ENCODE measurements at places on chromosomes 13 and 19.

DNA sequence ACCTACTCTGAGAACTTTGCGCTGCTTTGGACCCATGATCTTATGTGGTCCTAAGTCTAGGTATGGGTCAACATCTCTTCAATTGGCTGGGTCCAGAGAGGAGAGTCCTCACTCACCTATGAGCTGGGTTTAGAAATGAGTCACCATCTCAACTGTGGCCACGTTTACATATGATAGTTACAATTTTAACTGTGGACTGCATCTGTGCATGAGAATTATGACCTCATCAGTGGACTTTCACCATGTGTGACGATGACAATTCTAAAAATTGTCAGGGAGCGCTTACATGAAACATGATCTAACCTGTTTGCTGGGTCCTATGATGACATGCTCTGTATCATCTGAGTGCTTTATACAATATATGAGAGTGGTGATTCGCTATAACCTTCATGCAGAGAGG is 12.7 kb upstream of the ZNF724 start:
- no peak for DNase-seq

DNA sequence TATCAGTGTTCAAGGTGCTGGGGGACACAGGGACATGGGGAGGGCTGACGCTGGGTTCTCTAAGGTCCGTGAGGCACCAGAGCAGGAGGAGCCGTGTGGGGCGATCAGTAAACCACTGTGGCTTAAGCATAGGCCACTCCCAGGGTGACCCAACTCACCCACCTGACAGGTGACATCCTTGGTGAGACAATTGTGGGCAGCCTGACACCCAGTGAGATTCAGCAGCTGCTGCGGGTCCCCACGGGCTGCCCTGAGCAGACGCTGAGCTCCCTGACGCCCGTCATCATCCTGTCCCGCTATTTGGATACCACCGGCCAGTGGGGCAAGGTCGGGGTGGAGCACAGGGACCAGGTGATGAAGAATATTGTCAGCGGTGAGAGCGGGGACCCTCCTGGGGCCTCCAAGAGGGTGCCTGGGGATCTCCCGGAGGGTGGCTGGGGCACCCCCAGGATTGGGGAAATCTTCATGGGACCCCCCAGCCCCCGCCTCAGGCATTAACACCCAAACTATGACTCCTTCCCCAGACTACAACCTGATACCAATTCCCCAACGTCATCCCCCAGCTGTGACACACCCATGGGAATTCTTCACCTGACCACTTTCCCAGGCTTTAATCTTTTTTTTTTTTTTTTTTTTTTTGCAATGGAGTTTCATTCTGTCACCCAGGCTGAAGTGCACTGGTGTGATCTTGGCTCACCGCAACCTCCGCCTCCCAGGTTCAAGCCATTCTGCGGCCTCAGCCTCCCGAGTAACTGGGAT is 33.3 kb upstream of the SHFL start:
- DNase-seq: no peak

DNA sequence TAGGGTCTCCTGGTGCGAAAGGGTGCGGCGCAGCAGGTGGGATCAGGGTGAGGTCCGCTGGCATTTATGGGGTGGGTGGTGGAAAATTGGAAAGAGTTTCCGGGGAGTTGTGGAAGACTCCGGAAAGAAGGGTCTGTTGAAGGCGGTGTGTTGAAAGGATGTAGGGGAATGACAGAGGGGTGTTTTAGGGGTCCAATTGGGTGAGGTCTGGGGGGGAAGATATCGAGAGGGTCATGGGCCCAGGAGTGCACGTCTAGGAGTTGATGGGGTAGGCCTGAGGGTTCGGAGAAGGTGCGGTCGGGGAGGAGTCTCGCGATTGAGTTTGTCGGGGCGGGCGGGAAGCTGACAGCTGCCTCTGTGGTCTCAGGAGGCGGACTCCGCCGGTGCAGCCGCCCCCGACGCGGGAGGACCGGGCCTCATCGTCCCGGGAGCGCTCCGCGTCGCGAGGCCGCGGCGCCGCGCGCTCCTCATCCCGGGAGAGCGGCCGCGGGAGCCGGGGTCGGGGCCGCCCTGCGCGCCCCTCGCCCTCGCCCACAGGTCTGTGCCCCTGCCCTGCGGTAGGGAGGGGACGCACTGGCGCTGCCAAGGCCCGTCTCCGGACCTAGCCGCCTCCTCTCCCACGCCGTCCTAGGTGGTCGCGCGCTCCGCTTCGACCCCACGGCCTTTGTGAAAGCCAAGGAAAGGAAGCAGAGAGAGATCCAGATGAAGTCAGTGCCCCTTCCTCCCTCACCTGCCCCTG is 7.0 kb downstream of the PGLYRP1 start:
- peak; percentile 68 for DNase-seq

DNA sequence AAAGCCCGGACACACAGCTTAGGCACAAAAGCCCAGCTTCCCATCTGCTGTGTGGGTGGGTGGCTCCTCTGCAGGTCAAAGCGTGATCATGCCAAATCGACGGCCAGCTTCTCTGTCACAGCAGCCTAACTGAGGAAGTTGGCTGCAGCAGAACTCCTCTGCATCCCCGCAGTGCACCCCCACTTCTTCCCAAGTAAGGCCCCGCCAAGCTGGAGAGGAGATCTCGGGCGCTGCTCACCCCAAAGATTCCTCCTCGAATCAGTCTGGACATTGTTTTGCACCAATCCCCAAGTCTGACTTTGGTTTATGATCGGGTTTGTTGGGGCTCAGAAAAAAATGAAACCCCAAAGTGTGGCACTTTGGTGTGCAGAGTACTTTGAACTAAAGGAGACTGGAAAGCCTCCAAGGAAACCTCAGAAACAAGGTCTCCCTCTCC is 19.7 kb upstream of the CPB2 start:
- no peak for DNase-seq

DNA sequence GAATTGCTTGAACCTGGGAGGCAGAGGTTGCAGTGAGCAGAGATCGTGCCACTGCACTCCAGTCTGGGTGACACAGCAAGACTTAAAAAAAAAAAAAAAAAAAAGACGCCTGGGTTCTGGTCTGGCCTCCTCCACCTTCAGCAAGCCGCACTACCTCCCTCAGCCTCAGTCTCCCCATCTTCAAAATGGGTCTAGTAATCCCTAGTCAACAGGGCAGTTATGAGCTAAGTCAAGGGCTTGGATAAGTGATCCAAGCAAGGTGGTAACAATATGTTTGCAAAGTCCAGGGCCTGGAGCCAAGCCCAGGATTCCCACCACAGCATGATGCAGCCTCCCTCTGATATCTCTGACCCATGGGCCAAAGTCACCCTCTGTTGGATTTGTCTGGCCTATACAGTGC is 4.4 kb downstream of the KDELR1 start:
- DNase-seq: no peak

DNA sequence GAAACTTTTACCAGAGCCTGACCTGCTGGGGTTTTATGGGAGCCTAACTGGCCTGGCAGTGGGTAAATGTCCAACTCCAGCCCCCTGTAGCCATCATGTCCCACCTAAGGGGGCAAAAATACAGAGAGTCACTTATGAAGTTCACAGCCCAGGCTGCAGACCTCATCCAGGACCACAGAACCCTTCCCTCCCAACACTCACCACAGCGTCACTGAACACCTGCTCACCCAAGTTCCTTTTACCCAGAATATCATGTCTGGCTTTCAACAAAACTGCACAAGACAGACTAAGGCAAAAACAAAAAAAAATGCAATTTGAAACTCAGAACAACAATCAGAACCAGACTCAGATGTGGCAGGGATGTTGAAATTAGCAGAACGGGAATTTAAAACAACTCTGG is 6.4 kb downstream of the CEACAM3 start:
- DNase-seq: no peak

DNA sequence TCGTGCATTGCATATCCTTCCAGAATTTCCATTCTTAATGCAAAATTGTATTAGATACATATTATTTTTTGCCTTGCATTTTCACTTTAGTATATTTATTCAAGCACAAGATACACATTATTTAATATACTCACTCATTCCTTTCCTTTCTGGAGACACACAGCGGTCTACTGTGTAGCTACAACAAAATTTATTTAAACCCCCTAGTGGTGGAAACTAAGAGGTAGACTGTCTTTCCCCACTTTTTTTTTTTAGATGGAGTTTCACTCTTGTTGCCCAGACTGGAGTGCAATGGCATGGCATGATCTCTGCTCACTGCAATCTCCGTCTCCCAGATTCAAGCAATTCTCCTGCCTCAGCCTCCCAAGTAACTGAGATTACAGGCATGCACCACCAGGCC is 2040.3 kb upstream of the PCDH20 start:
- peak; percentile 17 for DNase-seq

DNA sequence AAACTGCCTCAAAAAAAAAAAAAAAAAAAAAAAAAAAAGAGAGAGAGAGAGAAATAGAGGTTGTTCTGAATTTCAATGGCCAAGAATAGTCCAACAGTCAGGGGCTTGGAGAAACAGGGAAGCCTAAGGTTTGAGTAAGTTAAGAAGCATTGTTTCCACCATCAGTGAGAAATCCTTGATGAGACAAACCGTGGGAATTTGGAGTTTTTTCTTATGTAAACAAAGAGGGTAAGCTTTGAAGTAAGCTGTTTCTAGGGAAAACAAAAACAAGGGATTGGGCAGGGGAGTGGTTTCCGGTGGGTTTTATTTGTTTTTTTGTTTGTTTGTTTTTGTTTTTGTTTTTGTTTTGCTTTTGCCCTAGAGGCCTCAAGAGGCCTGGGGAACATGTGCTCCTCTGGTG is 11.2 kb upstream of the ERVV-1 start:
- DNase-seq: peak; percentile 16

- no peak for DNase-seq
These were observed 5.3 kb upstream of the F2RL3 start for GRCh38 chr19:16883522-16883921.

DNA sequence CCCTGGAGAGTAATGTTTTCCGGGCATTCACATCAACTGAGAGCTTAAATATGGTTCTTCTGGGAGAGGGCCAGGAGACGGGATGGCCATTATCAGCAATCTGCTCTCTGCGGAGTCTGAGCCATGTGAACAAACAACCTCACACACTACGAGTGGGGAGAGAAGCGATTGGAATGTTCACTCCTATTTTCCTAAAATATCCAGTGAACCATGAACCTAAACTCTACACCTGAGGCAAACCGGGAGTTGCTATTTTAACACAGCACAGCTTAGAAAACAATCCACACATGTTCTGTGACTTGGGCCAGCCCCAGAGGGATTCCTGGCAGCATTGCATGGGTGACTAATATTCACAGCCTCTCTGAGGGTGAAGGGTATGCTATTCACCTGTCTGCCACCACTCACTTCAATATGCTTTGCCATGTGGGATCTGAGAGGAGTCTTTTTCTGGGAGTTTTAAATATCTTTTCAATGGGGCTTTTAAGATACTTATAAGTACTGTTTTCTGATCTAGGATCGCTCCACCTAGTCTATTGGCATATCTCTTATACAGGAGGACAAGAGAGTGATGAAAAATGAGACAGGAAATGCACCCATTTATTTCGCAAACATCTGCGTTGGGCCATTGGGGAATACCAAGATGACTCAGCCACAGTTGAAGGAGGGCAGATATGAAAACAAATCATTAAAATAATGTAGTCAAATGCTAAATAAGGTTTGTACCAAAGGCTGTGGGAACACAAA is 72.6 kb upstream of the SERP2 start:
- DNase-seq: no peak

- peak; percentile 96 for DNase-seq
These were observed at the start of gene NOVA2 for GRCh38 chr19:45973553-45974338. Gene NOVA2 (minus strand): TSS chr19:45973865. CDS start chr19:45973351, 514 bp downstream.

DNA sequence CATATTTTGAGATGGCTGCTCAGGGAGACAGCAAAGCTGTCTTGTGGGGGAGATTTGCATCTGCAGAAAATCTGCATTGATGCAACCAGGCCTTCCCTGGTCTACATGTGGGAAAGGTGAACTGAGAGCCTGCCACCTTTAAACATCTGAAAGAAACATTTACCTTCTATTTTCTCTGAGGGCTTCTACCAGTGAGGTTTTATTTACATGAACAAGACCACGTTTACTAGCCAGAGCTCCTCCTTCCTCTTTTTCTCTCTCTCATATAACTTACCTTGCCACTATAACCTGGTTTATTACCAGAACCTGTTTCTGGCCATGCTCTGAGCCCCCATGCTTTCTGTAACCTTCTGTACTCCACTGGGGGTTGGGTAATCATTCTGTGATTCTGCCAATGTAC is 14.4 kb upstream of the RUBCNL start:
- no peak for DNase-seq

- DNase-seq: no peak
These were observed 87.9 kb downstream of the KLF5 start for GRCh38 chr13:73146707-73147106.

- DNase-seq: no peak
These were observed 14.0 kb downstream of the MOB3A start for GRCh38 chr19:2081873-2082810.

DNA sequence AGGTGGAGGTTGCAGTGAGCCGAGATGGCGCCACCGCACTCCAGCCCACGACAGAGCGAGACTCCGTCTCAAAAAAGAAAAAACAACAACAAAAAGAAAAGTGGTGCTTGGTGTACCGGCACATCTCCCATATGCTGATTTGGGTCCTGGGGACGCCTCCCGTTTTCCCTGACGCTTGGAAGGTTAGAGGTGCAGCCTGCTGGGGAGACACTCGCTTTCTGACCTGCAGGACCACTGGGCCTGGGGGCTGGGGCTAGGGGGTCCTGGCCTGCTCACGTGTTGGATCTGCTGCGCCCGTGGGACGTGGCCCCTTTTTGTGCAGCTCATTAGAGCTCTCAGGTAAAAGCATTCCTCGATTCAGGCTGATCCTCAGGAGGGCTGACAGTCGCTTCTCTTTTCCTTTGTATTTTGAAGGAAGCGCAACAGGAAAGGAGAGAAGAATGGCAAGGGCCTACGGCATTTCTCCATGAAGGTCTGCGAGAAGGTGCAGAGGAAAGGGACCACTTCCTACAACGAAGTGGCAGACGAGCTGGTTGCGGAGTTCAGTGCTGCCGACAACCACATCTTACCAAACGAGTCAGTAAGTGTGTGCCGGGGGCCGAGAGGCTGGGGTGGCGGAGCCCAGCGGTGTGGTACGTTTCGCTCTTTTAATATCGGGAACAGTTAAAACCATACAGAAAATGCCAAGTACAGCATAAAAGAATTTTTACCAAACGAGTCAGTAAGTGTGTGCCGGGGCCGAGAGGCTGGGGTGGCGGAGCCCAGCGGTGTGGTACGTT is 25.1 kb downstream of the ATP4B start:
- DNase-seq: no peak

DNA sequence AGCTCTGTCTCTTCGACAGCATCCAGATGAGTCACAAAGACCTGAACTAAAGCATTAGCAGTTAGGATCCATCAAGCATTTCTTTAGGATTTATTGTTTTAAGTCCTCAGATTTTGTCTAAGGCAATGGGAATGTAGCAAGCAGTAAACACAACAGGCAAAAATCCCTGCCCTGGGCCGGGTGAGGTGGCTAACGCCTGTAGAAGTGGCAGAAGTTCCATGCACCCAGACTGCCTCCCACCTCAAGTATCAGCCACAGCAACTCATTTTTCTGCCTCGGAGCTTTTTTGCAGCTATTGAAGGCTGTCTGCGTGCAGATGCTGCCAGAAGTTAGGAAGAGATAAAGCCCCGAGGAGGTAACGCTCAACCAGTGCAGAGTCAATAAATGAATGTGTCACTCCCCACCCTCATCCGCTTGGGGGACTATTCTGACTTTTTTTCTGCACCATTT is 47.1 kb upstream of the MRI1 start:
- DNase-seq: no peak

Data from neural progenitor cell (in vitro differentiated cells).